NCI-H2107 (cell line): ENCODE measurements at places on chromosomes 2 and 18.

DNA sequence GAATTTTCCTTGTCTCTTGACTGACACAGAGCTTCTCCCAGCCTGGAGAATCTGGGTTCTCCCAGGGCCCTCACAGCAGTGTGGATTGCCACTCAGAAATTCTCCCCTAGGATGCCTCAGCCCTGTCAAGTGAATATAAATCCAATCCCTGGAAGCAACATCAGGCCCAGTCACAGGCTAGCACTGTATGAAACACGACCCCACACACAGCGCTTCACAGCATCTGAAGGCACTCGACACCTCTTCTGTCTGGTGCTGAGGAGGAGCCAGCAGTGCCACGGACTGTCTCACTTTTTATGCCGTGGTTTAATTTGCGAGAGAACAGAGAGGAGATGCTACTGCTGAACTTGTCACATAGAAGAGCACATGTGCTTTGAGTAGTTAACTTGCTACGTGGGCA is 164.5 kb downstream of the NAPG start:
- DNase-seq: no peak

DNA sequence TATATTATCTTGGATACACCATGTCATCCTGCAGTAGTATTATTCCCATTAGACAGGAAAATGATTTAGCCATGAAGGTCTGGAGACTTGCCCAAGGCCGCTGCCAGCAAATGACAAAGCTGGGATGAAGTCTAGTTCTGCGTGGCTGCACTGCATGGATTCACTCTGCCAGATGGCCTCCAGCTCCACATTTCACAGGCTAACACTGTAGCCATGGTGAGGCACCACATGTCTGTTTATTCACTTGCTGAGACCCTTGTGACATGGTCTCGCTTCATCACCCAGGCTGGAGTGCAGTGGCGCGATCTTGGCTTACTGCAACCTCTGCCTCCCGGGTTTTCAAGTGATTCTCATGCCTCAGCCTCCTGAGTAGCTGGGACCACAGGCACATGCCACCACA is 31.5 kb upstream of the SCG2 start:
- no peak for DNase-seq

DNA sequence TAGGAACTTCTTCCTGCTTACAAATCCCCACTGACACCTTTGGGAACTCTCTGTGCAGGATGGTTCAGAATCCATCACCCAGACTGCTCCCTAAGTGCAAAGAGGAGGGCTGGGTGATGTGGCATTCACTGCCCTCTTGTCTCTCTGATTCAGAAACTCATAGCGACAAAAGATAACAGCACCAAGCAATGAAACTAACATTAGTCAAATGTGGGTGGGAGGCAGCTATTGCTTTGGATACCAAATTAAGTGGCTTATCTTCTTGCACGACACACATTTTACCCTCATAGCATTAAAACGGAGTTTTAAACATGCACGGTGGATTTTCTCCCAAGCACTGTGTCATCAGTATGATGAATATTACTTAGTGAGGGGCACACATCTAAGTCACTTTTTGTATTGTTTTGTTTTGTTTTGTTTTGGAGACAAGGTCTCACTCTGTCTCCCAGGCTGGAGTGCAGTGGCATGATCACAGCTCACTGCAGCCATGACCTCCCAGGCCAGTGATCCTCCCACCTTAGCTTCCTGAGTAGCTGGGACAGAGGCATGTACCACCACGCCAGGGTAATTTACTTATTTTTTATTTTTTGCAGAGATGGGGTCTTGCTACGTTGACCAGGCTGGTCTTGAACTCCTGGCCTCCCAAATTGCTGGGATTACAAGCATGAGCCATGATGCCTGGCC is 40.9 kb upstream of the NEB start:
- no peak for DNase-seq

DNA sequence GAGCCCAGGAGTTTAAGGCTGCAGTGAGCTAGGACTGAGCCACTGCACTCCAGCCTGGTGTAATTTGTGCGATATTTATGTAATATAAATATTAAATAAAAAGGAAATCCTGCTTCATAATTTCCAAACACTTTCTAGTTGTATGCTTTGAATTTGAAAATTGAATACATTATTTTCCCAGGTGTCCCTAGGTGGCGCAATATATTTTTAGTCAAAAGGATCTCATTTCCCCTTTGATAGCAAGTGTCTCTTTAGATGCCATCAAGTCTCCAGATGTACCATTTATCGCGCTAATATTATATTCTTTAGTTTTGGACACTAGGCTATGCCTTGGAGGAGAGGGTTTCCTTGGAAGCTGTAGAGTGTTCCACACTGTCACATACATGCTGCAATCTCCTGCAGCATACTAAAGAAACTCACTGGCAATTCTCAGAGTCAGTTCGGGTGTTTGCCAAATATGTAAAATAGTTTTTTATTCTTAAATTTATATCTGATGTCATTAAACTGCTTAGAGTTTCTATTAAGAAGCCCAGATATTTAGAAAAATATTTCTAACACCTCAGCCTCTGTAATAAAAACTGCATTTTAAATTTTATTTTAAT is 5.6 kb upstream of the WDR7 start:
- DNase-seq: no peak

- DNase-seq: no peak
These were observed 29.2 kb downstream of the GPC1 start for GRCh38 chr2:240464514-240465241.

GRCh38 chr2:215624423-215624829 is 188.6 kb upstream of the FN1 start:
- DNase-seq: no peak

- DNase-seq: no peak
These were observed 62.0 kb upstream of the FZD7 start for GRCh38 chr2:201971531-201972228.

- no peak for DNase-seq
These were observed 126.0 kb upstream of the MSH6 start for GRCh38 chr2:47656715-47657600.

- no peak for DNase-seq
These were observed at the start of gene AKAIN1 for GRCh38 chr18:5197032-5197434. Gene AKAIN1 (minus strand): TSS chr18:5197257. CDS start chr18:5197053, 204 bp downstream.

- DNase-seq: no peak
These were observed 3.6 kb upstream of the ARL4C start for GRCh38 chr2:234500394-234501006.

GRCh38 chr2:124566518-124566970 is 541.5 kb downstream of the CNTNAP5 start:
- DNase-seq: no peak

DNA sequence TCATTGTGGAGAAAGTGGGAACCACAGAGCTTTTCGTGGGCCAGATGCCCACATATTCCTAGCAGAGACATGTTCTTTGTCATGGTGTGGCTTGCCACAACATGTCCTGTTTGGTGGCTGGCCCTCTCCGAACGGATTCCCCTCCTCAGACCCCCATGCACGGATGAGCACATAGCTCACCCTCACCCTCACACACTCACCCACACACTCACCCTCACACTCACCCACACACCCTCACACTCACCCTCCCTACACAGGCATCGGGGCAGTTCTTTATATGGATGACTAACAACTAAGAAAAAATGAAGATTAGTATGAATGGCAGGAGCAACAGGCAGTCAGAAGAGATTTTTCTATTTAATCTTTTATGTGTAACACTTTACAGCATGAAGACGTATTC is 149.9 kb downstream of the ZNF236 start:
- DNase-seq: no peak

DNA sequence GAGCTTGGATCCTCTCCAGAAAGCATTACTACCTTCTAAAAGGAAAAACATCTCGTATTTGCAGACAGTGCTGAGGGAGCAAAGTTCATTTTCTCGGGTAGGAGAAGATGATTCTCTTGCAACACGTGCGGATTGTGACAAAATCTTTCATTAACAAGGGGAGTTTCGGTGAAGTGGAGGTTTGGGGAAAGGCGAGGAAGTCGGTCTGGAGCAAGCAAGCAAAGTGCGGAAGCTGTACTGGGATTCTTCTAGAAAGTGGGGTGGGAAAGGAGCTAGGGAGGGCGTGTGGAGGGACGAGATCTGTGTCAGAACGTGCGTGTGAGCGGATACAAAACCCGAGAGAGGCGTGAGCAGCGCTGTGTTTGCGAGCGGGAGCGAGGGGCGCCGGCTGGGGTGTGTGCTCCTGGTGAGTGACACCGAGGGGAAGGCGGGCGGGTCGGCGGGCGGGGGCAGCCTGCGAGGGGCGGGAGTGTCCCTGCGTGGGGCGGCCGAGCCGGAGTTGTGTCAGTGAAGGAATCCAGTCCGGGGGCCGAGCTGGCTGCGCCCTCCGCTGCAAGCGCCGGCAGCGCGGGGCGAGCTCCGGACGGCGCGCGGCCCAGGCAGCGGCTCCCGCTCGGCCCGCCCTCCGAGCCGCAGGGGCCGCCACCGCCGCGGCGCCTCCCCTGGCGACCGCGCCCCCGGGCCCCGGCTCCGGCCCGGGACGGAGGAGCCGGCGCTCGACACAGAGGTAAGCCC is at the start of gene SPATS2L:
TSS of gene SPATS2L (plus strand) at position 498 of the 735 bp plus-strand sequence. CDS start 82,552 bp downstream, outside the sequence.
- no peak for DNase-seq

- no peak for DNase-seq
These were observed 1004.4 kb upstream of the DDX18 start for GRCh38 chr2:116810071-116810470.

- DNase-seq: no peak
These were observed 4.5 kb downstream of the RETREG2 start for GRCh38 chr2:219182331-219183150.

DNA sequence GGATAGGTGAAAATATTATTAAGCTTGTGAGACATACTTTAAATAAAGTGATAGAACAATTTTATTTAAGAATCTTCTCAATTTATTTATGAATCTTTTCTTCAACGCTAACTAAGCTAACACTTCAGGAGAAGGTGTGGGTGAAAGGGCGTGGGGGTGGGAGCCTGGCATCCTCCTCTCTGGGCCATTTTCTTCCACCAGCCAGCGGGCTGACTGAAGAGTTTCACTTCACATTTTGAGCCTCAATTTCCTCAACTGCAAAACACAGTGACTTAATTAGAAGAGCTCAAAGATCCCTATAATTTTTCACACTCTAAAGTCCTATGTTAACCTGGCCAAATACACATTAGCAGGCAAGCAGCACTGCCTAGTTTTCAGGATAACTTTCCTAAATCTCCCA is 94.8 kb downstream of the FTCDNL1 start:
- no peak for DNase-seq

GRCh38 chr2:126241001-126241400 is 415.0 kb upstream of the GYPC start:
- DNase-seq: no peak

DNA sequence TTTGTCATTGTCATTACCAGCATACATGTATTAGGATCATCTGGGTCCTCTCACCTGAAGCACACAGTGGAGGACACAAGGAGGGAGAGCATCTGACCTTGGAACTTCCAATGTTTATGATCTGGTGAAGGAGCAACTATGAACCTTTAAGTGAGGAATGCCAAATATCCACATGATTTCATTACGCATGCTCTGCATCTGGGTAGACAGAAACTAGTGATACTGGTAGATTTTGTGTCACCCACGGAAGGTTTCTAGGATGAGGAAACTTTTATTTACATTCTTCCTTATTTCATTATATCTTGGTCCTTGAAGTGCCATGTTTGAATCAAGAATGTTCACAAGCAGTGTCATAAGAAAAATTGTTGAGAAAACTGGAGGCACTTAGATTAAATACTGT is 32.1 kb downstream of the SPC25 start:
- no peak for DNase-seq

GRCh38 chr2:147968571-147968970 is 52.0 kb downstream of the ORC4 start:
- DNase-seq: no peak

DNA sequence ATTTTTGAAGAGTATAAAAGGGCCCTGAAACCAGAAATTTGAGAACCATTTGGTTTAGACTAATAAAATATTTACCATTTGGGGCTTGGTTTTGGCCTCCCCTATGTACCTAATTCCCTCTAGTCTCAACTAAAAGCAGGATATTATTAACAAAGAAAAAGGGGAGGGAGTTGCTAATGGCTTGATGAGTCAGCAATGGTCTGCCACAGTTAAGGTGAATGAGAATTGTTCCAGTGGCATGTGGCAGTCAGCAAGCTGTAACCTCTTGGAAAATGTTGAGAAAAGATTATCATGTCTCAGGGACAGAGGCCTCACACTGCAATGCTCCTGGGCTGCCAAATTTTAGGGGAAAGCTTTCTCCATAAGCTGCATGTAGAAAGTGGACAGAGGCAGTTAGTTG is 20.1 kb upstream of the SLC39A10 start:
- DNase-seq: no peak

GRCh38 chr2:69639266-69639665 is 4.3 kb downstream of the AAK1 start:
- DNase-seq: no peak

- DNase-seq: no peak
These were observed 47.8 kb downstream of the PSMD14 start for GRCh38 chr2:161355983-161356382.

- peak; percentile 55 for DNase-seq
These were observed at the start of gene DDX1 for GRCh38 chr2:15591692-15592463. Gene DDX1 (plus strand): TSS chr2:15591868. CDS start chr2:15591934, 66 bp downstream.

DNA sequence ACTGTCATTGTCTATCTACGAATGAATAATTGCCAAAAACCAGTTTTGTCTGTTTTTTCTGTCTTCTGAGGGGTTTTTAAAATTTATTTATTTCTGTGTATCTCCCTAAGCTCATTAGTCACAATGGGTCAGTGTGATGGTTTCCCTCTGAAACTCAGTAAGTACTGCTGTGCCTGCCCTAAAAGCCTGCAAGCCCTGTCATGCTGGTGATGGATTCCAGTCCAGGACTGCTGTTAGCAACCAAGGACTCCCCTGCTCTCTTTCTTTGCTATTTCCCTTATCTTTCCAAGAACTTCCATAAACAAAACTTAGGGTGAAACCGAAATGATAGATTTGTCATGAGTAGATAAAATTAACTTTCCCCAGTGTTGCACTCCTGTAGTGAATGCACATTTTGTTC is 11.8 kb upstream of the DSG2 start:
- DNase-seq: no peak

DNA sequence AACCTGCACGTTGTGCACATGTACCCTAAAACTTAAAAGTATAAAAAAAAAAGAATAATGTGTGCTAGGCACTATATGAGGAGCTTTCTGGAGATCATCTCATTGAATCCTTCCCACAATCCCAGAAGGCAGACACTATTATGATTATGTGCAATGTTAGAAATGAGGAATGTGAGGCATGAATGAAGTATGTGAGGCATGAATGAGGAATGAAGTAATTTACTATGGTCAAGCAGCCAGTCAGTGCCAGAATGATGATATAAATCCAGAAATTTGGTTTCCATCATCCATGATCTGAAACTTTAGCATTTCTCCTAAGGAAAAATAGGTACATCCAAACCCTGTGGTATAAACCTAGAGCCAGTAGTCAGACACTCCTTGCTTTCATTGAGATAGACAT is 42.0 kb downstream of the CCDC148 start:
- DNase-seq: no peak

DNA sequence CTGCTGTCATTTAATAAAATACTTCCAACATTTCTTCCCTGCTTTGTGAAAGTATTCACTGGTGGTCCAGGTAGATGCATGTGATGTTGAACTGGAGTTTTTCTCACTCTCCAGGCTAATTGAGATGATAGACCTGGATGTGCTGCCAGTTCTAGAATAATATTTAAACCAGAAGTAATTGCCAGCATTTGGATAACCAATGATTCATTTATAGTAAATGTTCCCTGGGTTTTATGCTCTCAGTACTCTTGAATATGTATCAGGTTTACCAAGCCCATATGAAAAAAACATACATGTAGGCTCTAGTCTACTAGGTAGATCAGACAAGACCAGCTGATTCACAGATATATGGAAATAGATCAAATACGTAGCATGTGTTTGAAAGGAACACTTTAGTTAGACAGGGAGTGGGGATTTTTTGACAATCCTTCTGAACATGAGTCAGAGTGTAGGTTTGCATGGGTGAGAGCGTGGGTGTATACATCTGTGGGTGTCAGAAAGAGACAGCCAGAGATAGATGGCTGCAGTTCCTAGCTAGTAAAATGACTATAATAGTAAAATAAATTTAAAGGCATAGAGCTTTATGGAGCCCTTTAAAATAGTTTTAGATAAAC is 115.1 kb downstream of the NAB1 start:
- DNase-seq: no peak
